ENCODE measurements at places on chromosomes 1 and 21.
A peak's percentile ranks its signal among the peaks of the same experiment; 100 is the strongest.

- DNase-seq, result no peak
Measured at GRCh38 chr1:99570486-99571089, 75.3 kb upstream of the PALMD start.

GRCh38 chr1:170657275-170657853, 6.6 kb upstream of the PRRX1 start:
- no peak for DNase-seq

DNA sequence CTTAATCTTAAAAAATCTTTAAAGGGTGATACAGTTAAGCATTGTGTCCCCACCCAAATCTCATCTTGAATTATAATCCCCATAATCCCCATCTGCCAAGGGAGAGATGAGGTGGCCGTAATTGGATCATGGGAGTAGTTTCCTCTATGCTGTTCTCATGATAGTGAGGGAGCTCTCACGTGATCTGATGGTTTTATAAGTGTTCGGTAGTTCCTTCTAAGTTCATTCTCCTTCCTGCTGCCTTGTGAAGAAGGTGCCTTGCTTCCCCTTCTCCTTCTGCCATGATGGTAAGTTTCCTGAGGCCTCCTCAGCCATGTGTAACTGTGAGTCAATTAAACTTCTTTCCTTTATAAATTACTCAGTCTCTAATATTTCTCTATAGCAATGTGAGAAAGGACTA, 10.7 kb downstream of the DHRS3 start:
- no peak for DNase-seq

DNA sequence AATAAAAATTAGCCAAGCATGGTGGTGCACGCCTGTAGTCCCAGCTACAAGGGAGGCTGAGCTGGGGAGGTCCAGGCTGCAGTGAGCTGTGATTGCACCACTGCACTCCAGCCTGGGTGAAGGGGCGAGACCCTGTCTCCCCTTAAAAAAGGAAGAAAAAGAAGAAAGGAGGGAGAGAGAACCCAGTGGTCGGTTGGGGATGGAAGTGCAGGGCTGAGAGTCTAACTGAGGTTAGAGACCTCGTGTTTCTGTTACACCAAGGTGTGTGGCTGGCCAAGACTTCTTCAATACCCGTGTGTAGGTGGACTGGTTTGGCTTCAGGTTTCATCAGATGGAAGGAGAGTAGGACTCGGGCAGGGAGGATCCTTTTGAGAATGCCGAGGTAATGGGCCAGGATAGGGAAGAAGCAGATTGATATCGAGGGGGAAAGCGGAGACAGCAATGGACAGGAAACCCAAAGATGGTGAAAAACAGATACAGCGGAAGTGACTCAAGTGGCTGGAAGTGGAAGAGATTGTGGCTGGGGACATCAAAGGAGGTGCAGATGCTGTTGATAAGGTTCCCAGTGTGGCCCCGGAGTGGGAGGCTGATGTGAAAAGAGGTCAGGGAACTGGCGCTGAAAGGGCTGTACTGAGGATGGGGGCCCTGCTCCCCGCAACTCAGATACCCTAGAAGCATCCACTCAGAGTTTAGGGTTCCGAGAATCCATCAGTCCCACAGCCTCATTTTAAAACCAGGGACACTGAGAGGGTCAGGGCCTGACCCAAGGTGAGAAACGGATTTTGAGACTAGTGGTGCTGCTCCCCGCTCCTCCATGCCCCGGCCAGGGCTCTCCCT, 681 bp upstream of the UBXN10 start:
- DNase-seq, result no peak

DNA sequence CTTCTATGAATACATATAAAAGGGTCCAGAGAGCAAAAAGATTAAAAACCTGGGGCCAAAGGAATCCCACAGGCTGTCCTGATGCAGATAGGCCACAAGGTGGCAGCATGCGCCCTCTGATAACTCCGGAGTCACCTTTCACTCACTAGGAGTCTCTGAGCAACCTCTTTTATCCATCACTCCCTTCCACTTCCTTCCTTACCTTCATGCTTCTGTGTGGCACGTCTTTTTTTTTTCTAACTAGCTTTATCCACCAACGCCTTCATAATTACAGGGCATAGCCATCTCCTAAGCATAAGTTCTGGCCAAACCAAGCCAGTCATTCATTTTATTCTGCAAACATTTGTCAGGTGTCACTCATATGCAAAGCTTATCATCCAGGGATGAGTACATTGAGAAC, 3.9 kb upstream of the PGLYRP4 start:
- peak; percentile 22 for DNase-seq

DNA sequence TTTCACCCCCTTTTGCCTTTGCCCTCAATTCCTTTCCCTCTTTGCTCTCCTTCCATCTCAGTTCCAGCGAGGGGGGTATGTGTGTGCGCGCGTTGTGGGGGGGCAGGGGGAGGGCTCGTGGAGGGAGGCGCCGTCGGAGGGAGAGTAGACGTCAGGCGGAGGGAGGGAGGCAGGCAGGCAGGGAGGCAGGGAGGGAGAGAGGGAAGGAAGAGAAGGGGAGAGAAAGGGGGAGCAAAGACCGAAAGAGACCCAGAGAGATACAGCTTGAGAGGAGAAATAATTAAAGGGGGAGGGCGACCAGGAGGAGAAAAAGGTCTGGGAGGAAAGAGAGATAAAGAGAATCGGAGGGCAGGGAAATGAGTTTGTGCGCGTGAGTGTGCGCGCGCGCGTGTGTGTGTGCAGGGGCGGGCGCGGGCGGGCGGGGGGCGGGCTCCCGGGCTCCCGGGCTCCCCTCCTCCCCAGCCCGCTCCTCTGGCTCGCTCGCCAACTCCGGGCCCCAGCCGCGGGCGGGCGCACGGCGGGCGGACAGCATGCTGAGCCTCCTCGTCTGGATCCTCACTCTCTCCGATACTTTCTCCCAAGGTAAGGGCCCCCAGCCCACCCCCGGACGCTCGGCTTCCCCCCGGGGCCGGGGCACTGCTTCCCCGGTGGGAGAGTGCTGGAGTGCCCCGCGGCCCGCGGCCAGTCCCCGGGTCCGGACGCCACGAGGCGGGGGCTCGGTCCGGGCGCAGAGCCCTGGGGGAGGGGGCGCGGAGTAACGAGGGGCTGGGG, at the start of gene KIRREL1:
Gene KIRREL1 (plus strand): TSS at position 499 of the 771 bp plus-strand sequence. CDS start 32 bp downstream, at position 531.
- DNase-seq, result no peak

DNA sequence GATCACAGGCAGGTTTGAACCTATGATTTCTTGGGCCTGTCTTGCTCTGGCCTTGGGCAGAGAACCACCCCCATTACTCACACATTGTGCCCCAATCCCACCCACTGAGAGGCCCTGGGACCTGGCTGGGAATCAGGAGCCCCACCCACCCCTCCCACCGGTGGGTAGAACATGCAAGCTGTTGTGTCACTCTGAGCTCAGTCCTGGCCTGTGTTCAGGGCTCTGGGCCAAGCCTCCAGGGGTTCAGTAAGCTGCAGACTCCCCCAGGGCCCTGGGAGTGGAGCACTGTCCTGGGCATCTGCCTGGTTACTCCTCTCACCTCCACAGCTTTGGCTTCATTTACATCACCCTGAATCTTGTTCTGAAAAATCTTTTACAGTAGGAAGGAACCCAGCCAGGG, 270.5 kb downstream of the RRAGC start:
- no peak for DNase-seq

DNA sequence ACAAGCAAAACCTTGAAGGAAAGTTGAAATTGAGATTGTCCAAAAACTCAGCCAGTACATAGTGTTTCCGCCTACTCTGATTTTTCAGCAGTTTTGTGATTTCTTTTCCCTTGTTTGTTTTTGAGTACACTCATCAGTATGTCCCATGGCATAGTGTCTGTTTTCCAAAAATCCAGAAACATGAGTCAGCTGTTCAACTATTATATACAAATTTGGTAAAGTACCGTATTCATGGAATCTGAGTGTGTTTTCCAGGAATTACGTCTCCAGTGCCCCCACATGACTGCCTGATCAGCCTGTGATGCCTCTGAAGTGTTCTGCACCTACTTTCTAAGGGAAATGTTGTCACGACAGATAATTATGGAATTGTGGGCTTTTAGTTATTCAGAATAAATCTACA, 186.8 kb downstream of the LTN1 start:
- no peak for DNase-seq

- DNase-seq, result no peak
Measured at GRCh38 chr1:168210312-168210711, 15.5 kb upstream of the SFT2D2 start.

- no peak for DNase-seq
Measured at GRCh38 chr1:229040630-229041358, 230.1 kb upstream of the RAB4A start.

DNA sequence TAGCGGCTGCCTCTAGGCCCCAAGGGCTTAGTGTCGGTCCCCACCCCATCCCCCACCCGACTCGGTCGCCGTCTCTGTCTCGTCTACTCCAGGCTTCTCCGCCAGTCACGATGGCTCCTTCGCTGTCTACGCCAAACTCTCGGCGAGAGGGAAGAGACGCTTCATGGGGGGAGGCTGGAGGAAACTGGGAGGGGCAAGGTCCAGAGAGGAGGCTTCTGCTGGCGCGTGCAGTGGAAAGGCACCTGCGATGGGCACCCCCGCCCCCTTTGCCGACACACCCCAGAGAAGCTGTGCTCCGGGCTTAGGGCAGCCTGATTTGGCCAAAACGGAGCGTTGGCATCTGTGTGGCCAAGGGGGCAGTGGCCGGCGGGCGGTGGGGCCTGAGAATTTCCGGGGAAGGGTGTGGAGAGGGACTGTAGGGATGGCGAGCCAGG, 1.2 kb upstream of the CSMD2 start:
- DNase-seq, result no peak

DNA sequence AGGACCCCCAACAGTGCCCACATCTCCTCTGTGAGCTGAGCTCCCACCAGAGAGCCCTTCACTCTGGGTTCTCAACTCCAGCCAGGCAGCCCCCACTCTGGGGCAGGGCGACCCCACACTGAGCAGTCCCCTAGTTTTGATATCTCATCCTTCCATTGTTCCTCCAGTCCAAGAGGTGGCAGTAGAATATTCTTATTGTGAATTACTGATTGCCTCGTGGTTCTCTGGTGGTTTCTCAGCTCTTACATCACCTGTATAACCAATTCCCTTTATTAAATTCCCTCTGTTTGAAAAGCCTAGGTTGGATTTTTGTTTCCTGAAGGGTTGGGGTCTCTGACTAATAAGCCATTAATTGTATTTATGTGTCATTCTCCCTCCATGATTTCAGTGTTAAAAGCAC, 407.5 kb downstream of the SETD4 start:
- DNase-seq, result no peak

DNA sequence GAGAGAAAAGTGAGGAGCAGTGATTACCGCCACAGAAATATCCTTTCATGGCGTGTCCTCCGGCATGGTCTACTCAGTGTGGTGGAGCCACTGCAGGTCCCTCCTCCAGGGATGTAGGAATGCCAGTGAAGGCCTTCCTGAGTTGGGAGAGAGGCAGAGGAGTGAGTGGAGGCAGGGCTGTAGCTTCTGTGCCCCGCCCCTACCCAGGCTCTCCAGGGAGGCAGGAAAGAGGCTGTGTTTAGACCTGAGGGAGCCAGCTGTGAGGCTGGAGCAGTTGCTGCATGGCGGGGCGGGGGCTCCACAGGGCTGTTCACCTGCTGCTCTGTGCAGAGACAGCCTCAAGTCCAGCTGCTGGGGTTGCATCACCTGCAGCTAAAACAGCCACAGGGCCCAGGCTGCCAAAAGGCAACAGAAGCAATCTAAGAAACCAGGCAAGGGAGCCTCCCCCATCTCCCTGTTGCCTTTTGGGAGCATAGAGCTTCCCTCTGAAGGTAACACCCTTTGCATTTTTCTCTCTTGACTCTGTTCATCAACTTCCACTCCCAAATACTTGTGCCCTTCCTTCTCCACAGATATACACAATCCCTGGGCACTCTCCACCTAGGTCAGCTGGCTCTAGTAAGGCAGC, 801 bp upstream of the ANXA9 start:
- DNase-seq, result no peak

DNA sequence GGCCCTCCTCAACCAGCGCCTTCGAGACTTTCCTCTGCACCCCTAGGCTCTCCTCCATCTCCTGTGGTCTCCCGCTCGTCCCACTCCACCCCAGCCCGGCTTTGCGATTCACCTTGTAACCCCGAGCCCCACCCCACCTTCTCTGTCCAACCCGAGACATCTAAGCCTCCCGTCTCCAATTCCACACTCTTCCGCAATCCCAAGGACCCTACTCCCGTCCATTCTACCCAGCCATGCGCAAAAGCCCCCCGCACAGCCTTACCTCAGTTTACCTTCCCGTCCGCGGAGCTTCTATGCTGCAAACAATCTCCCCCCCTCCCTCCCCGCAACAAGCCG, 174 bp downstream of the SH3BP5L start:
- DNase-seq, result no peak

DNA sequence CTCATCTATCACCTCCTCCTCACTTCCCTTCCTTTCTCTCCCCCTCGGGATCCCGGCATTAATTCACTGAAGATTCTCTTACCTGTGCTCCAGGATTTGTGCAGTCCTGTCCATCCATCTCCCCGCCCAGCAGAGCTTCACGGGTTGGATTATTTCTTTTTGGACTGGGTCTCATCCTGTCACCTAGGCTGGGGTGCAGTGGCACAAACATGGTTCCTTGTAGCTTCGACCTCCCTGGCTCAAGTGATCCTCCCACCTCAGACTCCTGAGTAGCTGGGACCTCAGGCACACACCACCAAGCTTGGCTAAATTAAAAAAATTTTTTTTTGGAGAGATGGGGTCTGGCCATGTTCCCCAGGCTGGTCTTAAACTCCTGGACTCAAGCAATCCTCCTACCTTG, 12.3 kb upstream of the CSF3R start:
- DNase-seq, result no peak

GRCh38 chr1:107138767-107139445, 1.9 kb upstream of the NTNG1 start:
- no peak for DNase-seq

GRCh38 chr1:44417351-44418021, 12.4 kb downstream of the RNF220 start:
- DNase-seq, result no peak

DNA sequence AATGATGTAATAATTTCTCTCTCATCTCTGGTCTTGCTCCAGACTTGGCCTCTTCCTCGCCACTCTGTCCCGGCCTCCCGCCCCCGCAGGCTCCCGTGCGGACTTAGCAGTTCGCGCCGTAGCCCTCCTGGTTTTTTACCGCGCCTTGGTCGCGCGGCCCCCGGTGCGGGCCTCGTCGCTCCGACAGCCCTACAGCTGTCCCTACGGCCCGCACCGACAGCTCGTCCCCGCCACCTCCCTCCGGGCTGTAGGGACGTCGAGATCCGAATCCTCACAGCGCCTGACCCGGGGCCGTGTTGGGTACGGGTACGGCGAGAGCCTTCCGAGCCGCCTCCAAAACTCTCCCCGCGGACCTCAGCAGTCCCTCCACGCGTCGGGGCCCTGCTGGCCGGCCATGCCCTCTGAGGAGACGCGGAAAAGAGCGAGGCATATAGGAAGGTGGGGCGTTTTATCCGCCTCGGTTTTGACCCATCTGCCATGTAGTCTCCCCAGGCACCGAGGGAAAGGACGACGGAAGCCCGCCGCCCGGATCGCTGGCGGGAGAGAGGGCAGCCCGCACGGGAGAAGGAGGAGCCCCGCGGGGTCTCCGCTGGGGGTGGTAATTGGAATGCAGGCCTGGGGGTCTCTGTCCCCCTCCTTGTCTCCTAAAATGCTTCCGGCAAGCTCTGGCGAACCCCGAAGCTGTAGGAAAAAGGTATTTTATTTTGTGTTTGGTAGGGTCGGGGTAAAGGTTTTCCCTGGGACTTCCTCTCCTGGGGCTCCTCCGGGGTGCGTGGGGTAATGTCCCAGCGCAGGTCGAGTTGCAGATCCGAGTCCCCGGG, 3.3 kb downstream of the LHX4 start:
- no peak for DNase-seq

Data from SIG-M5 (cell line).